NCI-H774 (cell line): ENCODE measurements at places on chromosomes 6 and 20.

DNA sequence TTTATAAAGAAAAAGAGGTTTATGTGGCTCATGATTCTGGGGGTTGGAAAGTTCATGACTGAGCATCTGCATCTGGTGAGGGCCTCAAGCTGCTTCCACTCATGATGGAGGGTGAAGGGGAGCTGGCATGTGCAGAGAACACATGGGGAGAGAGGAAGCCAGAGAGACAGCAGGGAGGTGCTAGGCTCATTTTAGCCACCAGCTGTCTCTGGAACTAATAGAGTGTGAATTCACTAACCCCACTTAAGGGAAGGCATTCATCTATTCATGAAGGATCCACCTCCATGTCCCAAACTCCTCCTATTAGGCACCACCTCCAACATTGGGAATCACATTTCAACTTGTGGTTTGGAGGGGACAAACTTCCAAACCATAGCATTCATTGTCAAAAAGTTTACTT, 137.3 kb upstream of the PMEPA1 start:
- no peak for DNase-seq

GRCh38 chr6:165227644-165228329, 81.6 kb downstream of the C6orf118 start:
- DNase-seq, result no peak

GRCh38 chr20:23745247-23745646, 5.5 kb downstream of the CST1 start:
- no peak for DNase-seq

- no peak for DNase-seq
These were observed 79.2 kb downstream of the CHD6 start for GRCh38 chr20:41538810-41539596.

DNA sequence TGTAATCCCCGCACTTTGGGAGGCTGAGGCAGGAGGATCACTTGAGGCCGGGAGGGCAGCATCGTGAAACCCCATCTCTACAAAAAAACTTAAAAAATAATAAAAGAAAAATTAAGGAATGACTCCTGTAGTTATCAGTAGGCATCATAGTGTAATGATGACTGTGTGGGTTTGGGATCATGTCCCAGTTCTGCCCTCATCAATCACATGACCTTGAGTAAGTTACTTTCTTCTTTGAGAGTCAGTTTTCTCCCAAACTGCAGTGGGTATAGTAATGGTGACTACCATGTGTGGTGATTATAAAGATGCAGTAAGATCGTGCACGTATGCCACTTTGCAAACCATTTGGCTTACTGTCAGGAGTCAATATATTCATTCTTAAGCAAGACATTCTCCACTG, 89.2 kb downstream of the TXNDC5 start:
- DNase-seq, result no peak
